Effector CD8-positive, alpha-beta T cell (primary cell): ENCODE measurements at places on chromosomes 11 and 22.

DNA sequence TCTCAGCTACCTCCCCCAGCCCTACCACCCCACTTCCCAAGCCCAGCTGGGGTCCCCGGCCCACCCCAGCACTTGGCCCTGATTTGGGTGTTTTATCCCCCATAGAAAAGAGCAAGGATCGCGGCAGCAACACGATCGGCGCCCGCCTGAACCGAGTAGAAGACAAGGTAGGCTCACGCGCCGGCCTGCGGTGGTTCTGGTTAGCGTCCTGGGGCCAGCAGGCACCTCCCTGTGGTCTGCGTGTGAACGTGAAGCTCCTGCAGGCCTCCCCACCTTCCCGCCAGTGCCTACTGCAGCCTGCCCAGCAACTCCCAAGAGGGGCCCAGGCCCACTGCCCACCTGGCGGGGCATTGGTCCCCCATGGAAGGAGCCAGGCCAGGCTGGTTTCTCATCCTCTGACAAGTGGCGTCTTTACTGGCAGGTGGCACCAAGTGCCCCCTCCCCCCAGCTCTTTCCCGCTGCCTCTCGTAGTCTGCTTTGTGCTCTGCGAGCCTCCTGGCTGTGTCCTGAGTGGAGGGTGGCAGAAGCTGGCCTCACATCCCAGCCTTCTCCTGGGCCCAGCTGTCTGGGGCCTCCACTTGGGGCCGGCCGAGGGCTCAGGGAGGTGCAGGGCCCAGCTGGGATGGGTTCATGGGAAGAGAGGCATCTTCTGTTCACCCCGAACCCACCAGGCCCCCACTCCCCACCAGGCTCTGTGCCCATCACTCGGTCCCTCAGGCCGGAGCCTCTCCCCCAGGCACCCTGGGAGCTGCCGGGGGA lies 78.3 kb upstream of the KCNQ1OT1 start:
- no peak for DNase-seq

DNA sequence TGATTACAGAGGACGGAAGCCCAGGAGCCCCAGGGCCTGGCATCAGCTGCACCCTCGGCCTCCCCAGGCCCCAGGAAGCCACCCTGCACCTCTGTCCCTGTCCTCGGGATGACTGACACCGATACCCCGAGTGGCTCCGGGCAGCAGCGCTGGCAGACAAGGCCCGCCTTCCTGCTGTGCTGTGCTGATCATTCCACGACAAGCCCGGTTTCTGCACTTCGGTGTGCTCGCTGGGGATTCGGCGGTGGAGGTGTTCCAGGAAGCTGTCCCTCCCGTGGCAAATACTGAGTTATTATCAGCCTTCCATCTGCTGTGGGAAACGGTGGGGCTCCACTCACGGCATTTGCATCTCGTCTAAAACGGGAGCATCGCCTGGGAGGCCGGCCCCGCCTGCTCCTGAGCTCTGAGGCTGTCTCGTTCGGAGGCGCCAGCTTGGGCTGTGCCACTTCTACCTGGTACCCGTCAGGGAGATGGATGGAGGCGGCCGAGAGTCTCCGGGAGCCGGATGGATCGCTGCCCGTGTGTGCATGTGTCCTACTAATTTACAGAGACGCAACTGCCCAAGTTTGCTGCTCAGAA lies 506.1 kb downstream of the BRD1 start:
- DNase-seq, result no peak

DNA sequence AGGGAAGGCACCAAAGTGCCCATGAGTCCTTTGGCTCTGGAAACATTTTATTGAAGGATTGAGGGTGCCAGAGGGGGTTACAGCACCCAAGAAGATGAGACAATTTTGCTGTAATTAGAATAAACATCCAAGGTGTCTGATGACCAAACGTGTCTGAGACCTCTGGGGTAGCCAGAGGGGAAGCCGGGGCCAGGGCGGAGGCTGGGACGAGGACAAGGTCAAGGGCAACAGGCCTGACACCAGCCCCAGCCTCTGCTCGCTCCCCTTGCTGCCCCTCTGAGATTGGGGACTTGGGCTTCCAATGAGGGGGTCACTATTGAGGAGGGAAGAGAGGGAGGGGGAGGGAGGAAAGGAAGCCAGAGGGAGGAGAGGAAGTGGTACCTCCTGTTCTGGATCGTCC lies 25.6 kb downstream of the TMPRSS6 start:
- DNase-seq, result no peak

DNA sequence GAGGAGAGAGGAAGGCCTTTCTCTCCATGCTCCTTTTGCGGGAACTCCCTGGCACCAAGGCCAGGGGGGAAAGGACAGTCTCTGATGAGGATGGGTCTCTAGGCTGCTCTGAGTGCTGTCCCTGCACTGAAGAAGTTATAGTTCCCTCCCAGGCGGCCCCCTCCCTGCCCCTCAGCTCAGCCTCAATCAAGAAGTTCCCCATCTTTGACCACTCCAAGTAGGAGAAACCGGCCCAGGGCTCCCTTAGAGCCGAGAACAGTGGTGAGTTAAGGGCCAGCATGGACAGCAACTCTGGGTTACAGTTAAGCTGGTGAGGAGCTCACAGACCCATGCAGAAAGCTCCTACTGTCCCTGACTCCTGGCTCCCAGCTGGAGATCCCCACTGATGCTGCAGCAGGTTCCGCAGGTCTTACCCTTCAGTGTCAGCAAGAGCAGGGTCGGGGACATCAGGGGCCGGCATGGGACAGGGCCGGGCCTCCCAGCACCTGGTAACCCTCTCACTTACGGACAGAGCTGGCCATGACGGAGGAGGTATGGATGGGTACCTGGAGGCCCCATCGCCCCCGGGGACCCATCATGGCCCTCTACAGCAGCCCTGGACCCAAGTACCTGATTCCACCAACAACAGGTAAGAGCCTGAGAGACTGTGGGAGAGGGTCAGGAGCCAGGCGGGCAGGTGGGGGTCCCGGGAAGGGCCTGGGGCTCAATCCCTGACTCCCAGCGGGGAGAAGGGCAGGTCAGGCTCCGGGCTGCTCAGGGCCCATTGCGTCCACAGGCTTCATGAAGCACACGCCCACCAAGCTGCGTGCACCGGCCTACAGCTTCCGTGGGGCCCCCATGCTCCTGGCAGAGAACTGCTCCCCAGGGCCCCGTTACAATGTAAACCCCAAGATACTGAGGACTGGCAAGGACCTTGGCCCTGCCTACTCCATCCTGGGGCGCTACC lies 4.2 kb downstream of the SCGB1C1 start:
- DNase-seq, result no peak

GRCh38 chr22:40975366-40975765 lies 24.2 kb downstream of the RBX1 start:
- no peak for DNase-seq

DNA sequence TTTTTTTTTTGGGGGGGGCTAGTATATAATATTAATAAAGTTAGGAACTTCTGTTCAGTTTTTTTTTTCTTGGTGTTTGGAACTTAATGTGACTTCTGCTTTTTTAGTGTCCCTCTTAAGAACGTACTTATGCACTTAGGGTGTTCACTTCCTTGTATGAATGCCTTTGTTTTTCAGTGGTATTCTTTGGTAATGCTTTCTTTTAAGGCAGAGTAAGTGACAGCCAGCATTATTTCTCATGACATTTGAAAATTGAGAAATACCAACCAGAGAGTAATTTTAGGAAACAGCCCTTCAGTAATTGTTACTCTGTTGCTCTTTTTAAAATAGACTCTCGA lies 2.4 kb downstream of the GRK3 start:
- DNase-seq, result no peak

DNA sequence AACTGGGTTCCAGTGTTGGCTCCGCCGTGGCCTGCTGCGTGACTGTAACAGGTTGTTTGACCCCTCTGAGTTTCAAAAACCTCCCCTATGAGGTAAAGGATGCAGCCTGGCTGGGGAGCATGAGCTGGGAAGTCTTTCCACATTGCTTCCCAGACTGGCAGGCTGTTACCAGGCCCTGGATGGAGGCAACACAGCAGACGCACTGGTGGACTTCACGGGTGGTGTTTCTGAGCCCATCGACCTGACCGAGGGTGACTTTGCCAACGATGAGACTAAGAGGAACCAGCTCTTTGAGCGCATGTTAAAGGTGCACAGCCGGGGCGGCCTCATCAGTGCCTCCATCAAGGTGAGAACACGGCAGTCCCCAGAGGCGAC lies 11.4 kb downstream of the OMP start:
- no peak for DNase-seq

DNA sequence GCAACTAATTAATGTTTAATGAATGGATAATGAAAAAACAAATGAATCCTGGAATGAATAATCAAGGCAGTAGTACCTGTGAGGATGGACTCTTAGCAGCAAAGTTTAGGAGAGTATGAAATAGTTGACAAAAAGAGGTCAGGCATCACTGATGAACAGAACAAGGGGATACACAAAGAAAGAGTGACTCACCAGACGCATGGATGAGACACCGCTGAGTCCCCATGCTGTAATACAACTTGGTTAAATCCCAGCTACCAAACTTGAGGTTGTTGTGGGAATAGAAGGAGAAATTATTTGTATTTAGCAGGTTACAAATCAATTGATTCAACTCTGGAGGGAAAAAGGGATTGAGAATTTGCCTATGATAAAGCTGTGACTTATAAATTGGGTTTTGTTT lies 976.9 kb upstream of the TENM4 start:
- no peak for DNase-seq

GRCh38 chr11:17609291-17610084 lies 62.4 kb downstream of the OTOG start:
- no peak for DNase-seq

GRCh38 chr11:107042748-107043147 lies 24.5 kb upstream of the GUCY1A2 start:
- no peak for DNase-seq

DNA sequence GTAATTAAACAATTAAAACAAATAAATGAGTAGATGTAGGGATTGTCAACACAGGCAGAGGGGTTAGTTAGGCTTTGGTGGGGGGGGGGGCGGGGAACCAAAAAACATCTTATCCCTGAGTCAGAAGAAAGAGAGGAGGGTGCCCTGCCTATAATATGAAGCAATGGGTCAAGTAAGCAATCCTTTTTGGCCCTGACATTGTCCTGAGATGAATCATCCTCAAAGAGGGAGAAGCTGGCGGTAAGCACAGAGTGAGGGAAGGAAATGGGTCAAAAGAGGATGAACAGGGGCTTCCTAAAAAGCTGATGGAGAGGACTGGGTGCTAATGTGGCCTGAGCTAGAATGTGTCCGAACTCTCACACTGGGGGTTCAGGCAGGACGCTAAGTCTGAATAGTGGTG lies 4.7 kb downstream of the OLFML1 start:
- DNase-seq, result no peak

- no peak for DNase-seq
Measured at GRCh38 chr11:46342239-46342638, 5.0 kb upstream of the DGKZ start.

DNA sequence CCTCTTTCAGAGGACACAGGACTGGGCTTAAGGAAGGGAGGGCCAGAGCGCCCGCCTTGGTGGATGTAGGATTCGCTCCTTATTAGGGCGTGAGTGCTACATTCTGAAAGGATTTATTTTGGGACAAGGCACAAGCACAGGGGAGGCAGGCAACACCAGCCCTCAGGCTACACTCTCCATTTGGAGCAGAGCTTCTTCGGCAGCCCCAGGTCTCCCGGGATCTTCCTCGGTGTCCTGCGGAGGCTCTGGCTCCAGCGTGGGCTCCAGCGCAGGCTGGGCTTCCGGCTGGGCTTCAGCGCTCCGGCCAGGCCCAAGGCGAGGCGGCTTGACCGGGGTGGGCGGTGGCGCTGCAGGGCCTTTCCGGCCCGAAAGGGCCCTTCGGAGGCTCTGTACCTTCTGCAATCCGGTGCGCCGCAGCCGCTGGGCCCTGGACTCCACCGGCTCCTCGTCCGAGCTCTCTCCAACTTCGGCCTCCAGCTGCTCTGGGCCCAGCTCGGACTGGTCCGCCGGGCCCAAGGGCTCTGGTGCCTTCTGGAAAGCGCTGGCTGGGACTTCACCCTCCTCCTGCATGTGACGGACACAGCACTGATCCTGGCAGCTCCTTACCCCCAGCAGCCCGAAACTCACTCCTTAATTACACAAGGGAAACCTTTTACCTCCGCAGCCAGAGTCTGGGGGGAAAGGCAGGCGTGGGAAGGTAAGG lies 1.1 kb downstream of the CAVIN3 start:
- no peak for DNase-seq

DNA sequence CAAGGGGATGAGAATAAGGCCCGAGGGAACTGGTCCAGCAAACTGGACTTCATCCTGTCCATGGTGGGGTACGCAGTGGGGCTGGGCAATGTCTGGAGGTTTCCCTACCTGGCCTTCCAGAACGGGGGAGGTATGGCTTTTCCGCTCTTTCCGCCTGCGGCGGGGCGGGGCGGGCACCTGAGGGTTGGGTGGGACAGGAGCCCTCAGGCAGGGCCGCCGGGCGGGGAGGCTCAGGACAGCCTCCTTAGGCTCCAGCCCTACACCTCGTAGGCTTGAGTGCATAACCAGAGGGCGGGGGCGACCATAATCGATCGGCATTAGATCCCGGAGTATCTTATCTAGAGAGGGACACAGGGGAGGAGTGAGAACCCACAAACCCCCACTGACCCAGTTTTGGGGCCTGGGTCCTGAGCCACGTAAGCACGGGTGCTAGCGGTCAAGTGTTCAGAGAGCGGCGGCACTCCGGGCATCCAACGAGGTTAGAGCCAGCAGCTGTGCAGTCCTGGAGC lies 4.9 kb downstream of the SLC6A5 start:
- no peak for DNase-seq

DNA sequence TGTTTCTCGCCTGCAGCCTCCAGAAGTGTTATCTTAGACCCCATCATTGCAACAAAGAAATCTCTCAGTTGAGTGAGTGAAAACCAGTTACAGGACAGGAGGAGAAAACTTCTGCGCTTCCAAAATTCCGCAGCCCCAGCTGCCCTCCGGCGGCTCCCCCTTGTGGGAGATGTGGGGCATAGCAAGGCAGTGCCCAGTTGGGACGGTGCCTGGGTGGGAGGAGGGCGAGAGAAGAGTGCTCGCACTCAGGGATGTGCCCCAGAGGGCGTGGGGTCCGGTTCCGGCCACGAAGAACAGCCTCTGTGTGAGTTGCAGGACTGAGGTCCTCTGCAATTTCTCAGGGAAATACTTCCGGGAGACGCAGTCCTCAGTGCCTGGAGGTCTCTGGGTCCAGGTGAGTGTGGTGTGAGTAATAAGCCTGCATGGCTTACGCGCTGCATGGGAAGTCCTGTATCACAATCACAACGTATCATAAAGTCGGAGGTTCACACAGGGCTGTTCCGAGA lies 87.0 kb upstream of the BLID start:
- no peak for DNase-seq
